ENCODE measurements at places on chromosomes 5 and 9.

DNA sequence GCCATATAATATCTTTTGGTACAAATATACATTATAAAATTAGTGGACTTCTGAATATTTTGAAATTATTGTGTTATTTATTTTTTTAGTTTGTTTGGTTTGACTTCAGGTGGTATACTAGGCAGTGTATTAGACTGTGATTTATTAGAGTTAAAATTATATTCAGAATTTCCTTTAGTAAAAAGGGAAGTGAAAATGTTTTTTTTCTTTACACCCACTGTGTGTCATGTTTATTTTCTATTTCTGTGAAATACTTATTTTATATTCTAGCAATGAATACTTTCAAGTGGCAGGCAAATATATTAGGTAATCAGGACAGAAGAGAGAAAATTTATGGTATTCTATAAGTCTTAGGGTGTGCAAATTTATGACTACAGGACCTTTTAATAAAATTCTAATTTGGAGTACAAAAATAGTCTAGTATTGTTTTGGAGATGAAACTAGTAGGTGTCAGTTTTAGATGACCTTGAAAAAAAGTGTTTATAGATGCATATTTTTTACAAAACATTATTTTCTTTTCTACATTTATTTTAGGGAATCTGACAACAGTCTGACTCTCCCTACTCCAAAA, 8.8 kb downstream of the CSNK1G3 start:
- H3K36me3 ChIP-seq = peaks cover 10% of the 10 kb centered on the region
- H3K27me3 ChIP-seq = no peaks in the 10 kb centered on the region
- H3K27ac ChIP-seq = no peak overlapping the region
- DNase-seq = no peak

DNA sequence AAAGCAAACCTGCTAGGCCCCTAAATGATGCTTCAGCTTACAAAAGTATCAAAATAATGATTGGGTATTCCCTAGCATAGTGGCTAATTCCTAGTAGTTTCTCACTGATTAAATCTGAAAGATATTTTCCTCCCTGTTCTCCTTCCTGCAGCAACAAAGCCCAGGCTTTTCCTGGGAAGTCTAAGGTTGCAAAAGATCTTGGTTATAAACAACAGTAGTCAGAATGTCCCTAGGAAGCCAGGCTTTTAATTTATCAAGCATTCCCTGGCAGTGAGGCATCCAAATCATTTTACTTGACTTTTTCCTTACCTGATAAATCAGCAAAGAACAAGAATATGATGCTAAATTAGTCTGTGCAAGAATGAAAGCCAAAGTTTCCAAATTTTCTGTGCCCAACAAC, 272.0 kb downstream of the PDE4D start:
- H3K4me3 ChIP-seq = no peak overlapping the region
- no peaks in the 10 kb centered on the region for H3K36me3 ChIP-seq
- DNase-seq = no peak
- peaks cover 4% of the 10 kb centered on the region for H3K27me3 ChIP-seq

GRCh38 chr9:91214086-91214485, 147.6 kb downstream of the AUH start:
- H3K36me3 ChIP-seq = peaks cover 27% of the 10 kb centered on the region
- DNase-seq = no peak
- peaks cover 24% of the 10 kb centered on the region for H3K4me1 ChIP-seq
- H3K27me3 ChIP-seq = no peaks in the 10 kb centered on the region
- no peak overlapping the region for H3K4me3 ChIP-seq

DNA sequence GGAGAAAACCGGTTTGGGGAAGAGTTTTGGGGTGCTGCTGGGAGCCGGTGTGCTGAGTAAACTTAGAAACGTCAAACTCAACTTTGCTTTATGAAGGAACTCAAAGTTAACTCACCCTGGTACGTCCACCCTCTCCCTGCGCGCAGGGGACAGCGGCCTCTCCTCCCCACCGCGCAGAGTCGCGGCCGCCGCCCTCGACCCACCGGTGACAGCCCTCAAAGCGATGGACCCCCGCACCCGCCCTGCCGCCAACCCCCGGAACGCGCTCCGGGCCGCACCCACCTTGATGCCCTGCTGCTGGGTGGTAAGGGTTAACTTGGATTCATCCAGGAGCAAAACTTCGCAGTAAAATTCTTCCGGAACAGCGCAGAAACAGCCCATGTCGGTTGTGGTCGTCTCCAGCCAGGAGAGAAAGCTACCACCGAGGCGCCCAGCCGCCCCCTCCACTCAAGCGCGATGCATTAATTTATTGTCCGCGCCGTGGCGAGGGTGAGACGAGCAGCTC, 366 bp downstream of the EPB41L4A start:
- peaks cover 2% of the 10 kb centered on the region for H3K36me3 ChIP-seq
- peaks cover 6% of the 10 kb centered on the region for H3K4me1 ChIP-seq
- no peak overlapping the region for H3K27ac ChIP-seq
- H3K27me3 ChIP-seq = peaks cover 77% of the 10 kb centered on the region

Data from activated naive CD8-positive, alpha-beta T cell treated with anti-CD3 and anti-CD28 coated beads for 36 hours (primary cell).